ENCODE measurements at places on chromosomes 3 and 15.

DNA sequence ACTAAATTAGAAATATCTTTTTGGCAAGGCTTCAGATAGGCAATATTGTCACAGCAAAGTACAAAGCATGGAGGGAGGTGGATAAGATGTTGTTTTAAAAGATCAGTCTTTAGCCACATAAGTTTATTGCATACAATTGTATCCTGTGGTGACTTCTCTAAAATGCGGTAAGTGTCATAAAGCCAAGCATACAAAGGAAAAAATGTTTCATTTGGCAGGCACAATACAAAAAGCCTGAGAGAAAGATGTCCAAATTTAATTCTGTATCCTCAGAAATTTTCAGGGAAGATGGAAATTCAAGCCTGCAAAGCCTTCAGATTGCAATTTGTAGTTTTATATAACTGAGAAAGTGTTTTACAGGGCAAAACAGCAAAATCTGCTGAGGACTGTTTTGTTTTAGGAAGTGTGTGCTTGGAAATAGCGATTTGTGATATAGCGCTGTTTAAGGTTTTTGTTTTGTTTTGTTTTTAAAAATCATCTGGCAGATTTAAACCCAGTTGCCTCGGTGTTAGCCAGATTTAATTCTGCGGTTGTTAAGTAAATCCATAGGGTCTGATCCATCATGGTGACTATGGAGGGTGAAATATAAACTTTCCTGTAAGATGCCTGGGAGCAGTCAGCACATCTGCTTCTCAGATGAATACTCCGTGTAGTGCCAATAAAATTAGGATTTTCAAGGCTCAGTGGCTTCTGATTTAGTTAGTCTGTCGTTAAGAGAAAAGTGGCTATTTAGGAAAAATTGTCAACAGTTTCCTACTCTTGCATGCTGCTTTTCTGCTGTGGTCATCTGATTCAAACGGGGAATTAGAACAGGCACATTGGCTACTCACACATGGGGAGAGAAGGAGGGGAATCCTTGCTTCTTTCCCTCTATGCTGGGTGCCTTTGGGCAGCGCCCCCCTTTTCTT is 8.0 kb downstream of the KAT2B start:
- no peak overlapping the region for H3K27ac ChIP-seq
- no peaks in the 10 kb centered on the region for H3K36me3 ChIP-seq
- no peak for DNase-seq
- no peaks in the 10 kb centered on the region for H3K4me1 ChIP-seq
- no peak overlapping the region for H3K4me3 ChIP-seq
- no peaks in the 10 kb centered on the region for H3K27me3 ChIP-seq

GRCh38 chr3:29319262-29319661 is 38.4 kb downstream of the RBMS3 start:
- no peaks in the 10 kb centered on the region for H3K4me1 ChIP-seq
- H3K27ac ChIP-seq: no peak overlapping the region
- no peak for DNase-seq
- H3K4me3 ChIP-seq: no peak overlapping the region
- no peaks in the 10 kb centered on the region for H3K27me3 ChIP-seq

GRCh38 chr3:110859336-110859735 is 212.3 kb upstream of the NECTIN3 start:
- no peaks in the 10 kb centered on the region for H3K36me3 ChIP-seq
- DNase-seq: no peak
- no peak overlapping the region for H3K4me3 ChIP-seq
- no peaks in the 10 kb centered on the region for H3K27me3 ChIP-seq

DNA sequence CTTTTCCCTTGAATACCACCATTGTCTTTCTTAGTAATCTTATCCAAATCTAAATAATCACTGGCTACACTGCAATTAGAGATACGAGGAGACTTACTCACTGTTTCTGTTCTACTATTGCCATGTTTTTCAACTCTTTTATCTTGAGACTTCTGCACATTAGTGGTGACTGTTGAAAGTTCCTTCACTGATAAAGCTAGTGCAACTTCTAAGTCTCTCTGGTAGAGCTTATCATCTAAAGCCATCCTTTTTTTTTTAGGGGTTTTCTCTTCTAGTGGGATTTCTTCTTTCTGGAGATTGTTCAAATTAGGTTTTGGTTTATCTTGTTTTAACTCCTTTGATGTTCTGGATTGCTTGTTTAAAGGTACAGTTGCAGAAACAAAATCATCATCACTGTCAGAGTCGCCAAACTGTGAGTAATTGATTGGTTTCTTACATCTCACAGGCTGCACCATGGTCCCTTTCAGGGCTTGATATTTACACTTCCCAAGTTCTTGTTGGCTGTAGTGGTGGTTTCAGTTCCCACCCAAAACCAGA is 37.7 kb downstream of the NCK1 start:
- H3K27me3 ChIP-seq: no peaks in the 10 kb centered on the region
- H3K4me1 ChIP-seq: no peaks in the 10 kb centered on the region
- peaks cover 9% of the 10 kb centered on the region for H3K36me3 ChIP-seq
- no peak overlapping the region for H3K4me3 ChIP-seq
- no peak for DNase-seq

DNA sequence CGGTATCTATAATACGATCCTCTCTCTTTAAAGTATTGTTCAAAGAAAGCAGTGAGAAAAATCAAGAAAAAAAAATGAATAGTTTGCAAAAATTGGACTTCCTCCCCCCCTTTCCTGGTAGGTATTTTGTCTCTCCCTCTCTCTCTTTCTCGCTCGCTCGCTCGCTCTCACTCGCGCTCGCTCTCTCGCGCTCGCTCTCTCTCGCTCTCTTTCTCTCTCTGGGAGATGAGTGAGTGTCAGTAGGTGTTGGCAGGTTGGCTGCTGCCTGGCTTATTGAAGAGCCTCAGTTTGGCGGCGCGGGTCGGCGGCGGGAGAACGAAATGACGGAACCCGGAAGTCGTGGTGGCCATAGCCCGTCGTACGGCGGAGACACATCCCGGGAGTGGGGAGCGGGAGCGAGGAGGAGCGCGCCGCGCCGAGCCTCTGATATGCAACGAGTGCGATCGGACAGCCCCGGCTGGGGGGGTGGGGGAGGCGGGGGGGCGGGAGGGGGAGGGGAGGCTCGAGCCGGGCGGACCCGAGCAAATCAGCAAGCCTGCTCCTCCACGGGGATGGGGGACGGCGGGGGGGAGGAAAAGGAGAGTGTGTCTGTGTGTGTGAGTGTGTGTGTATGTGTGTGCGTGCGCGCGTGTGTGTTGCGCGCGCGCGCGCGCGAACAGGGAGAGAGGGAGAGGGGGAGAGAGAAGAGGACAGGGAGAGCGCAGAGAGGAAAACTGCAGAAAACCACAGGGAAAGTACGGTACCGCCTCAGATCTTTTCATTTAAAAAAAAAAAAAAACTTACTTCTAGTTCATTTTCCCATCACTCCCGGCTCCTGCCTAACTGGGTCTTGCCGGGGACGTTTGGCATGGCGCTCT is at the start of gene MEIS2:
TSS of gene MEIS2 (minus strand) at position 441 of the 857 bp plus-strand sequence. CDS start 1,083 bp downstream, outside the sequence.
- H3K27me3 ChIP-seq: peaks cover 71% of the 10 kb centered on the region
- peak within 1 kb of the TSS; percentile 79 for H3K4me3 ChIP-seq
- H3K27ac ChIP-seq: no peak within 1 kb of the TSS

- peaks cover 5% of the 10 kb centered on the region for H3K36me3 ChIP-seq
- H3K4me1 ChIP-seq: no peaks in the 10 kb centered on the region
- H3K27me3 ChIP-seq: no peaks in the 10 kb centered on the region
- no peak overlapping the region for H3K4me3 ChIP-seq
- H3K27ac ChIP-seq: no peak overlapping the region
Observed at GRCh38 chr3:79002465-79003372, 765.1 kb downstream of the ROBO1 start.

DNA sequence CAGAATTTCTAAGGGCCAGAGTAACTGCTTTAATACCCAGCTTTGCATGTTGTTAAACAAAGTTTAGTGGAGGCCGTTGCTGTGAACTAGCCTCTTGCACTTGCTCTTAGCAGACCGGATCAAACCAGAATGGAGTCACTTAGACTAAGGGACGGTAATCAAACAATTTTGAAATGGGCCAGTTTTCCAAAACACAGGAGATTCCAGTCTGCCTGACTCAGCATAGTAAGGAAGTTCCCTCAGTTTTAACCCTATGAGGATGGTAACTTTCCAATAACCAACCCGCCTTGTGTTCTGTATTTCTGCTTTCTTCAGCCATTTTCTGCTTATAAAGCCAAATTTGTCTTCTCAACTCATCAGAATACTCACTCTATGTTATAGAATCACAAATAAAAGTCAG is 77.2 kb upstream of the WDR72 start:
- H3K27me3 ChIP-seq: no peaks in the 10 kb centered on the region
- no peak overlapping the region for H3K27ac ChIP-seq

- peak within 1 kb of the TSS; percentile 70 for H3K4me3 ChIP-seq
- no peaks in the 10 kb centered on the region for H3K4me1 ChIP-seq
- peaks cover 6% of the 10 kb centered on the region for H3K27me3 ChIP-seq
- peak; percentile 87 for DNase-seq
Observed at GRCh38 chr3:38039101-38039898, at the start of gene DLEC1. Gene DLEC1, plus strand, starts transcription at chr3:38039208. Its CDS starts 18 bp downstream, at chr3:38039226.

GRCh38 chr3:154151969-154152368 is 30.8 kb downstream of the ARHGEF26 start:
- H3K27ac ChIP-seq: no peak overlapping the region
- H3K4me3 ChIP-seq: no peak overlapping the region
- no peaks in the 10 kb centered on the region for H3K4me1 ChIP-seq
- no peaks in the 10 kb centered on the region for H3K27me3 ChIP-seq

- H3K27ac ChIP-seq: no peak overlapping the region
- H3K36me3 ChIP-seq: no peaks in the 10 kb centered on the region
- DNase-seq: peak; percentile 61
- no peaks in the 10 kb centered on the region for H3K4me1 ChIP-seq
- H3K4me3 ChIP-seq: no peak overlapping the region
- no peaks in the 10 kb centered on the region for H3K27me3 ChIP-seq
Observed at GRCh38 chr15:51561271-51561670, 61.3 kb downstream of the DMXL2 start.

Data from H9 (cell line).